Common myeloid progenitor, CD34-positive (primary cell): ENCODE measurements at places on chromosomes 13 and 19.

DNA sequence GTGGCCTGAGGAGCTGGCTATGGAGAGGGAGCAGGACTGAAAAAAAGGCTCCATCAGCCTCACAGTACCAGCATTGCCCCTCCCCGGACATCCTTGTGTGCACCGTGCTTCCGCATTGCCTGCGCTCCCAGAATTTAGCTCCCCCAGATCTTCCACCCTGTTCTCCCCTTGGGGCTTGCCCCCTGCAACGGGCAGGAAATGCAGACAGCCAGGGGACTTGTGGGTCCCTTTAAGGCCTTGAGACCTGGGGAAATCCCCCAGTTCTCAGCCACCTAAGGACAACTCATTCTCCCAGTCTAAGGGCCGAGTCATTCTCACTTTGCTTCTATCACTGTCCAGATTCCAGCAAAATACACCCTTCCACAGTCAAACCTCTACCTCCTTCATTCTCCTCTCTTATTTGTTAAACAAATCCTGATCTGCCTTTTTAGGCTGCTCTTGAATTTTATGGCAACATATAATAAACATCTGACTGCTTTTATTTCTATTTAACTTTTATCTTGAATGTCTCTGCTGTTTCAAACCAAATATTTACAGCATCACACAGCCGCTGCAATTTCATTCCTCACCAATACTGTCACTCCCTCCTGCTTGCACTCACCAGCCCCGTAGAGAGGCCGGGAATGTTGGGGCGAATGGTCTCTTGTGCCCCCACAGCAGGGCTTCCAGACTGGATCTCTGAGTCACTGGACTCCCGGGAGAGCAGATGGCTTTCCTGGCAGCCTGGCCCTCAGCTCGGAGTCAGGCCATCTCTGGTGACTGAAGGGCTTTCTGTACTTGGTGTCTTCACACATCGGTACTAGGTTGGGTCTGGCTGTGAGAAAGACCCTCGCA lies 221.9 kb downstream of the TSHZ3 start:
- DNase-seq, result peak; percentile 43

GRCh38 chr13:28333204-28333881 lies 161.6 kb downstream of the FLT1 start:
- no peak for DNase-seq

- DNase-seq, result no peak
Observed at GRCh38 chr19:54616821-54617560, 13.3 kb upstream of the LILRB1 start.

- no peak for DNase-seq
Observed at GRCh38 chr13:60435762-60436374, 38.8 kb downstream of the TDRD3 start.

GRCh38 chr19:47315125-47315821 lies 5.6 kb downstream of the C5AR1 start:
- DNase-seq, result peak; percentile 39

DNA sequence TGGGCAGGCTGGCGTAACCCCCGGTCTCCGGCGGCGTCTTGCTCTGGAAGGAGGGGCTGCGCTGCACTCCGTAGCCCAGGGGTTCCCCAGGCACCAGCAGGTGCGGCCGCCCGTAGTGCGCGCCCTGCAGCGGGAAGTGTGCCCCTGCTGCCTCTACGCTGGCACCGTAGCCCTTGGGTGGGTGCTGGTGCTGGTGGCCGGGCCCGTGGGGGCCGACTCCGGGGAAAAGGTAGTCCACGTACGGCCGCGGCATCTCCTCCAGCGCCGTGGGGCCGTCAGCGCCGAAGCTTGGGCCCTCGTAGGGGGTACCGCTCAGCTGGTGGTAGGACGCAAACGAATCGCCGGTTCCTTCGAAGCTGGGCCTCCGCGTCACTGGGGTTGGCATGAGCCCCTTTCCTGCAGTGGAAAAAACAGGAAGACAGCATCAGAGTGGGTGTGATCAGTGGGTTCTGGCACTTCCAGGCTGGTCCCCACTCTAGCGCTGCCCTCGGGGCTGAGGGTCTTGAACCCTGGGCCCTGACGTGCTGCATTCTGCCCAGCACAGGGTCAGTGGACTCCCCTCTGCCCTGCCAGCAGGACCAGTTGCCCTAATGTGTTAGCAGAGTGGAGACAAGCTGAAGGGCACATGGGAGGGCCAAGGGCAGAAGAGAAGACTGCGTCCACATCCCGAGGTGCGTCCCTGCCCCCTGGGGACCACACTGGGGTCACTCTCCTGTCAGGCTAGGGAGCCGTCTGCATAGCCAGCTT lies 72.3 kb downstream of the LATS2 start:
- DNase-seq, result no peak

- DNase-seq, result no peak
Observed at GRCh38 chr13:112744168-112745021, 54.6 kb downstream of the ATP11A start.

DNA sequence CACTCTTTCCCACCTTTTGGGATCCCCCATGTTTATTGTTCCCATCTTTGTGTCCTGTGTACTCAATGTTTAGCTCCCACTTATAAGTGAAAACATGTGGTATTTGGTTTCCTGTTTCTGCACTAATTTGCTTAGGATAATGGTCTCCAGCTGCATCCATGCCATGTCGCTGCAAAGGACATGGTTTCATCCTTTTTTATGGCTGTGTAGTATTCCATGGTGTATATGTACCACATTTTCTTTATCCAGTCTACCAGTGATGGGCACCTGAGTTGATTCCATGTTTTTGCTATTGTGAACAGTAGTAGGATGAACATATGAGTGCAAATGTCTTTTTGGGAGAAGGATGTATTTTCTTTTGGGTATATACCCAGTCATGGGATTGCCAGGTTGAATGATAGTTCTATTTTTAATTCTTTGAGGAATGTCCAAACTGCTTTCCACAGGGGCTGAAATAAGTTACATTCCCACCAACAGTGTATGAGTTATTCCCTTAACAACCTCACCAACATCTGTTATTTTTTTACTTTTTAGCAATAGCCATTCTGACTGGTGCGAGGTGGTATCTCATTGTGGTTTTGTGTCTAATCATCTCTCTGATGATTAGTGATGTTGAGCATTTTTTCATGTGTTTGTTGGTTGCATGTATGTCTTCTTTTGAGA lies 55.7 kb upstream of the MEDAG start:
- no peak for DNase-seq

DNA sequence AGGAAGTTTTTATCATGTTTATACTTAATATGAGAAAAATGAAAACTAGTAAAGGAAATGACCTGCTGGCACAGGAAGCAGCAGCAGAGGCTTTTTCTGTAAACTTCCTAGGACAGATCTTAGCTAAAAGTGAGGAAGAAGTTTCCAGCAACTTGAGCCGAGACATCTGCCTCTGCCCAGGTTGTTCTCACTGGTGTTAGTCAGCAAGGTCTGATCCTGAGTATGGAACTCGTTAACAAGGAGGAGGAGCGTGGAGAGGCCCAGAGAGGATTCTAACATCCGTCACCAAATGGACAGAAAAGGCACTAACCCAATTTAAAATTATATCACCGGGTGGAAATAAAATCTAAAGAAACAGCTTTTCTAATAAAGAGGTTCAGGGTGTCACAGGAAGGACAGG lies 43.6 kb downstream of the PHF11 start:
- DNase-seq, result no peak

- no peak for DNase-seq
Observed at GRCh38 chr13:101556676-101557123, 104.2 kb downstream of the ITGBL1 start.

- no peak for DNase-seq
Observed at GRCh38 chr13:31901985-31902384, 129.6 kb upstream of the FRY start.
